ENCODE measurements at places on chromosomes 16 and 17. TPM values are rescaled to one million over a fixed set of nuclear protein-coding genes. Genes with fewer than 3 reads are reported as not detected.

CHAD gene
- not detected for total RNA-seq

SLC16A6 gene
- 0.92 TPM for total RNA-seq

TPSAB1 gene
- total RNA-seq = not detected

RCVRN gene
- total RNA-seq = not detected

PRKCA gene
- 16.1 TPM for total RNA-seq

MC1R gene
- total RNA-seq = 8.6 TPM

HP gene
- total RNA-seq = not detected

CTRB2 gene
- total RNA-seq = not detected

QPRT gene
- total RNA-seq = 2.9 TPM

KRT33B gene
- not detected for total RNA-seq

SP6 gene
- 0.13 TPM for total RNA-seq

CRHR1 gene
- not detected for total RNA-seq

PTX4 gene
- total RNA-seq = 0.06 TPM

TP53TG3 gene
- total RNA-seq = 0.25 TPM

SDR42E2 gene
- not detected for total RNA-seq

VTN gene
- 0.53 TPM for total RNA-seq

HSPB9 gene
- not detected for total RNA-seq

TMEM88 gene
- 0.40 TPM for total RNA-seq

SPN gene
- total RNA-seq = not detected

CCDC78 gene
- 0.79 TPM for total RNA-seq

FOXL1 gene
- total RNA-seq = 31.0 TPM

PRAC2 gene
- not detected for total RNA-seq

AATK gene
- 1.3 TPM for total RNA-seq

GPR139 gene
- total RNA-seq = not detected

ZP2 gene
- not detected for total RNA-seq

CDRT4 gene
- 0.92 TPM for total RNA-seq

GH2 gene
- total RNA-seq = not detected

All from aortic smooth muscle cell (primary cell).